Stomach (tissue), 19 donors: ENCODE measurements at places on chromosomes 4 and X.
A peak's percentile ranks its signal among the peaks of the same experiment; 100 is the strongest.

GRCh38 chrX:94551831-94552230 is 877.8 kb downstream of the FAM133A start:
- no peak for DNase-seq

- no peak for DNase-seq
Observed at GRCh38 chrX:29435396-29435795, 780.0 kb upstream of the MAGEB2 start.

DNA sequence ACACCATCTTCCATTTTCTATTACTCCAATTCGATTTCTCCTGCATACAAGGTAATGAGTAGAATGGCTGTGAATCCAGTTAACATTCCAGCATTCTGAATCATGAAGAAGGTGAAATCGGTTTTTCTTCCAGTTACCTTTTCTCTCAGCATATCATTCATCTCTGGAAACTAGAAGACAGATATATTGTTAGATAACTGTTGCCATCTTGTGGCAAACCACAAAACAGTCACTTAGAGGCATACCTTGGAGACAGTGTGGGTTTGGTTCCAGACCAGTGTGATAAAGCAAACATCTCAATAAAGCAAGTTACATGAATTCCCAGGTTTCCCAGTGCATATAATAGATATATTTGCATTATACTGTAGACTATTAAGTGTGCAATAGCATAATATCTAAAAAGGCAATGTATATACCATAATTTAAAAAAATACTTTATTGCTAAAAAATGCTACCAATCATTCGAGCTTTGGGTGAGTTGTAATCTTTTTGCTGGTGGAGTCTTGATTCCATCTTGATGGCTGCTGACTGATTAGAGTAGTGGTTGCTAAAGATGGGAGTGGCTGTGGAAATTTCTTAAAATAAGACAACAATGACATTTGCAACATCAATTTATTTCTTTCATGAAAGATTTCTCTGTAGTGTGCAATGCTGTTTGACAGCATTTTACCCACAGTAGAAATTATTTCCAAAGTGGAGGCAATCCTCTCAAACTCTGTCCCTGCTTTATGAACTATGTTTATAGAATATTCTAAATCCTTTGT is 82.1 kb downstream of the SLC39A8 start:
- DNase-seq: no peak

DNA sequence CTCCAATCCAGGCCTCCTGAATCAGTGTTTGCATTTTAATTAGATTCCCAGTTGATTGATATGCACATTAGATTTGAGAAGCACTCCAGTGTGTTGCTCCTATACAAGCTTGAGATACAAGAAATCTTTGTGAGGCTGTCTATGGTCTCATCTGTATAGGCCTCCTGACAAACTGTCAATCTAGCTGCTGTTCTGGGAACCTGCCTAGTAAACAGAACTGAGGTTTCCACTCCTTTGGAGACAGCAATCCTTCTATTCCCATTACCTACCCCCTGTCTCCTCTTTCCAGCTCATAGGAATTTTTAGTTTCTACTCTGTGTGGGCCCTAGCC is 306.1 kb upstream of the EMCN start:
- DNase-seq: no peak

- no peak for DNase-seq
Observed at GRCh38 chr4:144701683-144702233, 55.8 kb downstream of the HHIP start.

DNA sequence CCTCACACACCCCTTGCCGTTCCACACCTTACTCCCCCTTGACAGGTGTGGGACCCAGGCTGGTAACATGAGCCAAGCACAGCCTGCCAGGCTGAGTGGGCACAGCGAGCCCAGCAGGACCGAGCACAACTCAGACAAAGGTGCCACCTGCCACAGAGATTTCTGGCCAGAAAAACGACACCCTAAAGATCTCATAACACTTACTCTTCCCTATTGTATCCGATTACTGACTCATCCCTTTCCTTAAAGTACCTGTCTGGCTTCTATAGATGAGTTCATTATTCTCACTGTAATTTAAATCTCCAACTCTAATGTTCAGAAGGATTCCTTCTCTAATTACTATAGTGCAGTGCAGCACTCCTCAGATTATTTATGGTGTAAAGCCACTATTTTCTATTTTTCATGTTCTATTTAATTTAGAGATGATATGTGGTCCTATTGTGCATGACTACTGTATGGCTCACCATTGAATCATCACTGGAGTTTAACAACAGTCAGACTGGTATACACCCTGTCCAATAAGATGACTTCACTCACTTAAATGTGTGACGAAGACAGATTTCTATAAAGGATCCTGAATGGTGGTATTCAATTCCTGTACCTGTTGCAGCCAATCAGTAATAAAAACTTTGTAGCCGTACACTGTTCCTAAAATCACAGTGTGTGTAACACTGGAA is 7.6 kb upstream of the SYTL5 start:
- no peak for DNase-seq

DNA sequence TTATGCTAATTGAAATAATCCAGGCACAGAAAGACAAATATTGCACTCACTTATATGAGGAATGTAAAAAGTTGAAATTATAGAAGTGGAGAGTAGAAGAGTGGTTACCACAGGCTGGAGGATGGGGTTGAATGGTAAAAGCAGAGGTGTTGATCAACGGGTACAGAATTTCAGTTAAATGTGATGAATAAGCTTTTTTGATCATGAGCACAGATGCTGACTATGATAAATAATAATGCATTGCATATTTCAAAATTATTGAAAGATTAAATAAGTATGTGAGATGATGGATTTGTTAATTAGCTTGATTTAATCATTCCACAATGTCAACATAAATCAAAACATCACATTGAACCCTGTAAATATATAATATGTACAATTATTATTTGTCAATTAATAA is 213.1 kb downstream of the DCAF12L2 start:
- no peak for DNase-seq

GRCh38 chr4:40490481-40490880 is 139.2 kb downstream of the RBM47 start:
- DNase-seq: no peak

DNA sequence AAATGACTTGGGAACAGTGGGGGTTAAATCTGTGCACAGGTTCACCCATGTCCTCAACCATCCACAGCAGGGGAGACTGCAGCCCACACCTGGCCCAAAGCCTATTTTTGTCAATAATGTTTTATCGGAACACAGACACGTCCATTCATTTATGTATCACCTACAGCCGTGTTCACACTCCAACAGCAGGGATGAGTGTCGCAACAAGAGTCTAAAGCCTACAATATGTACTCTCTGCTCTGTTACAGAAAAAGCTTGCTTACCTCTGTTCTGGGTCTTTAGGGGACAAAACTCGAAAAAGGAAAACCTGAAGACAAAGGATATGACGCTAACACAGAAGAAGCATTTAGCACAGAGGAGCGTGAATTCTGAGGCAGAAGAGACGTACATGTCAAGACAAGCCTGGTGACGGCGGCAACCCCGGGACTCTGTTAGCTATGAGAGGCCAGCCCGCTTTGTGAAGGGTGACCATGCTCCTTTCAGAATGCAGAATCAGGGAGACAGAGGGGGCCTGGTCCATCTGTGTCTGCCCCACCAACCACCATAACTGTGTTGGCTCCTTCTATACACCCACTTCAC is 45.5 kb downstream of the AFAP1 start:
- no peak for DNase-seq

- DNase-seq: no peak
Observed at GRCh38 chrX:71640002-71640401, 21.7 kb upstream of the CXCR3 start.

- DNase-seq: no peak
Observed at GRCh38 chr4:183716302-183716701, 57.2 kb downstream of the TRAPPC11 start.

DNA sequence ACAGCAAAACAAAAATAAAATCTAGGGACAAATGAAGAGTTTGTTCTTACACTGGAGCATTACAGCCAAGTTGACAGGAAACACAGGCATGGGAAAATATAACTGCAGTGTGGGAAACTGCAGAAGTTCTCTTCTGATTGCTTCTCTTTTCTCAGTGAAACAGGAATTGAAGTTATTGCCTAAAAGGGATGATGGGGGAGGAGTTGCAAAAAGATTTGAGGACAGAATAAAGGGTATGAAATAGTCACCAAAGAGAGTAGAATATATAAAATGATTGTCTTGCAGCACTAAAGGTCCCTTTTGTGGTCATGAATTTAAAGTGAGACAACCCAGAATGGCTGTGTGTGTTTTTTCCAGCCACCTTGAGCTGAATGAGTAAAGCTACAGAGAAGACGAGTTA is 103.7 kb downstream of the JADE1 start:
- peak; percentile 9 for DNase-seq

DNA sequence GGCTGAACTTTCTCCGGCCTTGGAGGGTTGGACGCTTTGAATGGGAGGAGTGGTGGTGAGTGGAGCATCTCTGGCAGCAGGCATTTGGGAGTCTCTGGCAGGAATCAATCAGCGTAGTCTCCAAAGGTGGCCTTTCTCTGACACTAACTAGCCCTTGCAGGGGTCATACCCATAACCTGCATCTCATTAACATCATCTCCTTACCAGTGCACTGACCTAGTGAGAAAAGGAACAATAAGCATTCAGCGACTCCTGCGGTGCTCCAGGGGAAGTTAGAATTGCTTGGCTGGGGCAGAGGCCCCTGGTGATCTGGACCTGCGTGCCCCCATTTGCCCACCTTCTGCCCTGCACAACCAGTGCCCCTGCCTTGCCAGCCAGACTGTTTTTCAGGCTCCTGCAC is 161.9 kb downstream of the PTTG2 start:
- DNase-seq: no peak

- DNase-seq: no peak
Observed at GRCh38 chr4:8195431-8195830, 3.7 kb upstream of the SH3TC1 start.

- no peak for DNase-seq
Observed at GRCh38 chrX:9659571-9660195, 106.0 kb downstream of the GPR143 start.

DNA sequence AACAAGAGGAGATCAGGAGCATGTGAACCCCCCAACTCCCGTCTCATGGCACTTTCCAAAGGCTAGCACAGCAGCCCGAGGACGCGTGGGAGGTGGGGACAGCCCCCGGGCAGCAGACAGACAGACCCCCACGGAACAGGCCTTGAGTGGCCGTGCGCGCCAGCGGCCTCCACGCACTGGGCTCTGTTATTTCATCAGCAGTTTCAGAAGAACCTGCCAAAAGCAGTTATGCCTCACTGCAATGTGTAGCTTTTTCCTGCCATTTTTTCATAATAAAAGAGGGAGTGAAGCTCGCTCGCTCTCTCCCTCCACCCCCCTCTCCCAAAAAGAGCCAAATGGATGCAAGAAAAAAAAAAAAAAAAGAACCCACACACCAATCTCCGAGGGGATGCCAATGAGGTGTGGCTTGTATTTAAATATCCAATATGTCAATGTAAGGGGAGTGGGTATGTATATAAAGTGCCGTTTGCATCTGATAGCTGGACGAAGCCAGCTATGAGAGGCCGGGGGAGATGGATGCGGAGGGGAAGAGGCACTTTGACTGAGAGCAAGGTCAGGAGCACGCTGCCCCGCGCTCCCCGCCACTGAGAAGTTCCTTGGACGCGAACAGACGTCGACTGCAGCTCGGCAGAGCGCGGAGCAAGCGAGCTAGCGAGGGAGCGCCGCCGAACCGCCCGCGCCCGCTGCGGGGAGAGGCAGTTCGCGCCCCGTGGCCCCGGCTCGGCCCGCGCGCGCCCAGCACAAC is at the start of gene FGF16:
Gene FGF16, plus strand, starts transcription at position 482 of the 745 bp plus-strand sequence. CDS start 286 bp downstream, outside the sequence.
- DNase-seq: no peak

GRCh38 chr4:180434131-180434895 is 1808.9 kb upstream of the TENM3 start:
- no peak for DNase-seq

GRCh38 chr4:1058198-1058996 is 47.0 kb downstream of the FGFRL1 start:
- peak; percentile 65 for DNase-seq

- peak; percentile 20 for DNase-seq
Observed at GRCh38 chr4:1400191-1400805, 5.9 kb downstream of the NKX1-1 start.

DNA sequence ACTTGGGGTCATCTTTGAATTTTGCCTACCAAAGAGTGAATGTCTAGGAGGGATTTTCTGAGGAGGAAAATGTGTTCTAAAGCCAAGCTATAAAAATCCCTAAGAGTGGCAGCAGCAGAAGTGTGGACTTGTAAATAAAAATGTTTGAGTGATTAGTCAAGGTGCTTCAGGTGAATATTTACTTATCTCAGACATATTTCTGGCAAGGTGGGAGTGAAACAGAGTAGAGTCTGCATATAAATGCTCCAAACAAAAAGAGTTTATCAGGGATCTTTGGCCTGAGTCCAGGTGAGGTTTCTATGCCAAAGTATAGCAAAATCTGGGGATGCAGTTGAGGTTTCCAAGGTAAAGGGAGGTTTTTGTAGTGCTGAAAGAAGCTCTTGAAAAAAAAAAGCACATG is 19.7 kb downstream of the CYSLTR1 start:
- no peak for DNase-seq

GRCh38 chrX:66994729-66995128 is 355.9 kb upstream of the EDA2R start:
- DNase-seq: no peak

DNA sequence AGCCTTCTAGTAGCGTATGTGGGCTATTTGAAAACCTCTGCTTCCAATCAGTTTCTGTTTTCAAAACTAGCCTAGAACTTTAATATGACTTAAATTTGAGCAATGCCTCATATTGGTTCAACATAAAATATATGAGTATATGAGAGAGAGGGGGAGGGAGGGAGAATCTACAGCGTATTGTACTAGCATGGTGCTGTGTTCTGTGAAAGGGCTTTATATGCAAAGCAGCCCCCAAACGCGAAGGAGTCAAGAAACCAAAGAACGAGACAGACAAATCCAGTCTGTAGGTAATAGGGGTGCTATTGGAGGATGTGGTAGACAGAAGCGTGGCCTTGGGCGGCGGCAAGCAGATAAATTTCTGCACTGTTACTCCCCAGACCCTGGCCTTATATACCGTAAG is 784 bp upstream of the ANXA5 start:
- DNase-seq: peak; percentile 37

GRCh38 chr4:62004881-62005280 is 804.8 kb downstream of the ADGRL3 start:
- no peak for DNase-seq

DNA sequence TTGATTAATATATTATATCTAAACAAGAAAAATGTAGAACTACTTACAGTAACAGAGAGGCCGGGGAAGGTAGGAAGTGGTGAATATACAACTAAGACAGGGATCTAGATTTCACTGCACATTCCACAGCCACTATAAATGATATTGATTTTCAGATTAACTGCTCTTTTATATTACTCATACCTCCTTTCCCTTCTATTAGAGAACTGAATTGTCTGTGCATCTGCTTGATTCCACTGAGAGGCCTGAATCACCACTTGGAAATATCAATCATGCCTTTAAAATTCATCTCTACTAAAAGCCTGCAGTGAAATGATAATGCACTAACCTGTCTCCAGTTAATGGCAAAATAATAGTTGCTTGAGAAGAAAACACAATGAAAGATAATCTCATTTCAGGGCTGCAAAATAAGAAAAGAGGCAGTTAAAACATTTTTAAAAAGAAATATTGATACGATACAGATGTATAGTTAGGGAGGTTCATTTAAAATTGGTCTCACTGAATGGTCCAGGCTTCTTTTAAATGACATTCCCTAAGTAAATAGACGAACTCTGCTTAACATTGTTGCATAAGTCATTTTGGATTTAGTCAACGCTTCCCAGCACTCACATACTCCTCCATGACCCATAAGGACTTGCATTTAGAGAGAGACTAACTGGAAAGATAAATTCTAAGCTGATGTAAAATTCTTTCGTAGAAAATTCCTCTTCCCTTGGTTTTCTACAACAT is 3.8 kb downstream of the ANTXR2 start:
- DNase-seq: no peak

GRCh38 chrX:154654925-154655324 is 1.5 kb upstream of the CTAG2 start:
- no peak for DNase-seq

GRCh38 chrX:121858867-121859647 is 811.6 kb downstream of the GLUD2 start:
- no peak for DNase-seq
